ENCODE measurements at places on chromosomes 1 and 21. TPM values are rescaled to one million over a fixed set of nuclear protein-coding genes. Genes with fewer than 3 reads are reported as not detected.
A peak's percentile ranks its signal among the peaks of the same experiment; 100 is the strongest.

- no peak for DNase-seq
Observed at GRCh38 chr1:25645637-25646400, 29.2 kb downstream of the MAN1C1 start.

Gene TACSTD2
- total RNA-seq, result 0.92 TPM

DNA sequence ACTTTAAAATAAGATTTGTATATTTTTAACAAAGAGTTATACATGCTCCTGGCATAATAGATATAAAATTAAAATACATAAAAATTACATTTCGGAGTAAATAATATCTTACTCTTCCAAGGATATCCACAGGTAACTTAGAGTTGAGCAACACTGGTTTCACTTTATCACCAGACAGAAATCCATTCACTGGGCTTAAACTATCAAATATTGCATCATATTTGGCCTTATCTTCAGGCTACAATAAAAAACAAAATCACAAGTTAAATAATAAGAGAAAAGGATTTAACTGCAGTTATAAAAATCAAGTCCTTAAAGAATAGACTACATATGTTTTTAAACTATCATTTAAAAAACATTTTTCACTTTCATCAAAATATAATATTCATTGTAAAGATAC lies 55.5 kb downstream of the EPS15 start:
- DNase-seq, result no peak

Gene MPZL1
- 14.8 TPM for total RNA-seq

- no peak for DNase-seq
Observed at GRCh38 chr1:245434280-245434679, 279.5 kb downstream of the KIF26B start.

DNA sequence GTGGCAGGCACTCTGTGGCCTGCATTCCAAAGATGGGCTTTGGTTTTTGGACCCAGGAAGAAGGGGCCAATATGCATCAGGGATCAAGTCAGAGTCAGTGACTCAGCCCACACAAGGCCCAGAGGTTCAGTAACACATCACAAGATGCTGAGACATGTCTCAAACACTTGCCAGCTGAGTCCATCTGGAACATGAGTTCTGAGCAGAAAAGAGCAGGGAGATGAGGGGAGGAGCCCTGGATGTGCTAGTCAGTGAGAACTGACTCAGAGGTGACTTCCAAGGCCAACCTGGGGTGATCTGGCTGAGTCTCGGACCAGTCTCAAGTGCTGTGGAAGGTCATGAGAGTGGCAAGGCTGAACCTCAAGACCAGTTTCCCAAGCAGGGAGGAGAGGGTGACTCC lies 150.1 kb downstream of the CDC7 start:
- no peak for DNase-seq

DNA sequence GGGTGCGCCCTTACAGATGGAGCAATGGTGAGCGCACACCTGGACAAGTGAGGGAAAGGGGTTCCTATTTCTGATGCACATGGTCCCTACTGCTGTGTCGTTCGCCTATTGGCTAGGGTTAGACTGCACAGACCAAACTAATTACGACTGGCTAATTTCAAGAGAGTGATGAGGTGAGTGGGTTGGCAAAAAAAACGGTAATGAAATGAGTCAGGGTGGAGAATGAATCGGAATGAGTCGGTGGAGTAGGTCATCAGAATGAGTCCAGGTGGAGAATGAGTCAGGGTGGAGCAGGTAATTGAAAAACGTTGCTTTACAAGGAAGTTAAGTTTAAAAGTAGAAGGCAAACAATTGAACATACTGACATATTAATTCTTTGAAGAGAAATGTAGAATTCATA lies 79.8 kb downstream of the WDR4 start:
- peak; percentile 54 for DNase-seq

GRCh38 chr1:53549287-53549686 lies 90.1 kb downstream of the DMRTB1 start:
- DNase-seq, result no peak

DNA sequence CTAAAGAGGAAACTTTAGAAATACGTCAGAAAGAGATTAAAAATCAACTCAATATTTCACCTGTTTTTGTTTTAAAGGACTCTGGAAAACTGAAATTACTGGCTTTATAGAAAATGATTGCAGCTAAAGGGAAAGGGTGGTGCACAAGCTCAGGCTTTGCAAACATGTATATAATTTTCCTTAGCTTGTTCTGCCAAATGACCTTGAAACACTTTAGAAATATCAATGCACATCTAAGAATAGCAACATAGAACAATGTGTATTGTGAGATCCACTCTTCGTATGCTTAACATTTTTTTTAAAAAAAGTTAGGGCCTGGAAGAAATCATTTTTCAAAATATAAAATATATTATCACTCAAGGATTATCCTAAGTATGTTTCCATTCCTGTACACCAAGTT lies 143.9 kb downstream of the NTPCR start:
- no peak for DNase-seq

DNA sequence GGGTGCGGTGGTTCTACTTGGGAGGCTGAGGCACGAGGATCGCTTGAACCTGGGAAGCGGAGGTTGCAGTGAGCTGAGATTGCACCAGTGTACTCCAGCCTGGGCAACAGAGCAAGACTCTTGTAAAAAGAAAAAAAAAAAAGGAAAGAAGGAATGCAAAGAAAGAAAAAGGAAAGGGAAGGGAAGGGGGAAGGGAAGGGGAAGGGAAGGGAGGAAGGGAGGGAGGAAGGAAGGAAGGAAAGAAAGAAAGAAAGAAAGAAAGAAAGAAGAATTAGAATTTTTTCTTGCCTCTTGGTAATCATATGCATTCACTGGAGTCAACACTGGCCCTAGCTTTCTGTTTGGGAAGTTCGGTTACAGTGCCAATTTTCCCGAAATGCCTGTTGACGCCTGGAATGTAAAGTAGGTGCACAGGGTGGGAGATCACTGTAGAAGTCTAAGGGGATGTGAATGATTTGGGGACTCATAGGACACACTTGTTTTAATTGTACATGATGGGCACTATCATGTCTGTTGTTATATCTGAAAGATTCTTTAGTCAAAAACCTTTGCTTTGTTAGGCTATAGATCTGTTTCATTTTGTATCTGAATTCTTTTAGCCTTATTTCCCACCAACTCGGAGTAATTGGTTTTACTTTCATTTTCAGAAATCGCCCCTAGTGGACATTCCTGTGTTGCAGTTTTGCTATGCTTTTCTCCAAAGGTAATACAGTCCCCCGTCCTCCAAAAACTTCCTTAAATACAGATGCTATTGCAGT lies 59.8 kb upstream of the MORC3 start:
- DNase-seq, result peak; percentile 58

DNA sequence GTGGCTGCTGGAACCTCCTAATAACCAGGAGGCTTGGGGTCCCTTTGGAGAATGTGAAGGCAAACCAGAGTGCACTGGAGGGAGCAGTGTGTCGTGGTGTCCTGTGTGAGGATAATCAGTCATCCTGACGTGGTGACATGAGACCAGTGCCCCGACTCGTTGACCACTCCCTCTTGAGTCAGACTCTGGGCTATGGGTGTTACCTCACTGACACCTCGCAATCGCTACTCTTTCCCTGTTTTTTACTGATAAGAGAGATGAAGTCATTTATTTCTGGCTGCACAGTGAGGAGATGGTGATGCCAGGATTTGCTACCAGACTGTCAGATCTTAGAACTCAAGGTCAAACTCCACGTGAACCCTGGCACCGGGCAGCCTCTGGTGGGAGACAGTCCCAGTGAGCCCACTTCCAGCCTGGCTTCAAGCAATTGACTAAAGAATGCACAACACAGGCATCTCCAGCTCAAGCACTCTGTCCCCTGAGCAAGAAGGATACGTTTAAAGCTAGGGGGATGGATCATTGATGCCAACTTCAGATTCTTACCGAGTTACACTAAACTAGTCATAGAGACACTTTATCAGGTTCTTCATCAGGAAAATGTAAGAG lies 30.3 kb downstream of the UBASH3A start:
- DNase-seq, result no peak

- no peak for DNase-seq
Observed at GRCh38 chr1:3864884-3865283, 7.6 kb downstream of the DFFB start.

- no peak for DNase-seq
Observed at GRCh38 chr21:33967086-33967571, 51.5 kb upstream of the ATP5PO start.

DNA sequence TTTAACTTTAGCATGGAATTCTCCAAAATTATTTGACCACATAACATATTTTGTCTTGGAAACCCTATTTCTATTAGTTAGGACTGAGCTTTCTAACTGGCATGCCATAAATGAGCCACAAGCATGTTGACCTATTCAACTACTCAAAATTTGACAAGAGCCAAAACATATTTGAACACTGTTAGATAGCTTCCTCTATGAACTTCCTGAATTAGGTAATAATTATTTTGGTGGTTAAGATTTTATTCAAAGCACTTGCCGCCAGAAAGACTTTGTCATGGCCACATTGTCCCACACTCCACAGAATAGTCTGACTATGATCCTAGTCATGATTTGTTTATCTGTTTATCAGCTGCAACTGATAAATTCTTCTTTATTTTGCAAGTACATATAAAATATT lies 23.1 kb upstream of the CTPS1 start:
- DNase-seq, result no peak

Gene PDPN
- not detected for total RNA-seq

GRCh38 chr1:155125946-155126555 lies 1.6 kb upstream of the EFNA1 start:
- DNase-seq, result no peak

All from activated CD8-positive, alpha-beta T cell treated with anti-CD3 and anti-CD28 coated beads for 36 hours (primary cell).